C1 segment of cervical spinal cord (tissue), 14 donors: ENCODE measurements at places on chromosomes 7 and 10.

- no peak for DNase-seq
These were observed 2.1 kb downstream of the ENTPD7 start for GRCh38 chr10:99661377-99661763.

- DNase-seq = no peak
These were observed 102.2 kb downstream of the HDAC9 start for GRCh38 chr7:18597754-18598153.

- DNase-seq = no peak
These were observed 285.2 kb upstream of the FZD8 start for GRCh38 chr10:35927341-35927740.

DNA sequence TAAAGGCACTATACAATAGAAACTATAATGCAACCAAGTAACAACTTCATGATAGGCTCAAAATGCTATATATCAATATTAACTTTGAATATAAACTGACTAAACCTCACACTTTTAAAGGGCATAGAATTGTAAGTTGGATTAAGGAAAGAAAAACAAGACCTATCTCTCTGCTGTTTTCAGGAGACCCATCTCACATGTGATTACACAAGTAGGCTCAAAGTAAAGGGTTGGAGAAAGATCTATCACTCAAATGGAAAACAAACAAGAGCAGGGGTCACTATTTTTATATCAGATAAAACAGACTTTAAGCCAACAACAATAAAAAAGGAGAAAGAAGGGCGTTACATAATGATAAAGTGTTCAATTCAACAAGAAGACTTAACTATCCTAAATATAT lies 155.5 kb downstream of the CDK14 start:
- no peak for DNase-seq

DNA sequence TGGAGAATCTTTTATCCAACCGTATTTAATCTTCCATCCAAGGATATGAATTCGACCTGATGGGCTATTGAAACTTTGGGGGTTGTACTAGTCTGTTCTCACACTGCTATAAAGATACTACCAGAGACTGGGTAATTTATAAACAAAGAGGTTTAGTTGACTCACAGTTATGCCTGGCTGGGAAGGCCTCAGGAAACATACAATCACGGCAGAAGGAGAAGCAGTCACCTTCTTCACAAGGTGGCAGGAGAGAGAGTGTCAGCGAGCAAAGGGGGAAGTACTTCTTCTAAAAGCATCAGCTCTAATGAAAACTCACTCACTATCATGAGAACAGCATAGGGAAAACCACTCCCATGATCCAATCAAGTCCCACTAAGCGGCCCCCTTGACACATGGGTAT lies 43.8 kb downstream of the EPDR1 start:
- DNase-seq = no peak

DNA sequence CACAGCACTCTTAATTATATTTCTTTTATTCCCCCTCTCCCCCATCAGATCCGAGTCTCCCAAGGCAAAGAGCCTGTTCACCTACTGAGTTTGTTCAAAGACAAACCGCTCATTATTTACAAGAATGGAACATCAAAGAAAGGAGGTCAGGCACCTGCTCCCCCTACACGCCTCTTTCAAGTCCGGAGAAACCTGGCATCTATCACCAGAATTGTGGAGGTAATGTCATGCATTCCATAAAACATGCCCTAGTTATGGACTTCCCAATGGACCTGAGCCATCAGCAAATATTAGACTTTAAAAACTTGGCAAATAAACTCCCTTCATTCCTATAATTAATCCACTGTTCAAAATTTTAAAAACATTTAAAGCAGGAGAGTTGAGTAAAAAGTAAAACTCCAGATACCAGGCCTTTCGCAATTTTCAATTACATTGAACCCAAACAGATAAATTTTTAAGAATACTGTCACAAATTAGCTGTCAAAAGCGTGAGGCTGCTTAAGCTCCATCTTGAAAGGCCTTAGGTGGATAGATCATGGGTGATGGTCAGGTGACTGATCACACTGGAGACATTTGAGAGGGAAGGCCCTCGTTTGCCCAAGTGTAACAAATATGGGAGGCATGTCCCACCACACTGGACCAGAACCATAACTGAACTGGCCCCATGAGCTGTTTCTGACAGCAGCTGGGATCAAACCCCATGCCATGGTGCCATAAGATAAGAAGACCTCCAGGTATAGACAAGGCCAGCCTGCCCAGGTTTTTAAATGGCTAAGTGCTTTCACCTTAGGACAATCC lies 46.9 kb upstream of the ARL4A start:
- no peak for DNase-seq

GRCh38 chr7:133702078-133702477 lies 425.1 kb upstream of the LRGUK start:
- DNase-seq = no peak

- DNase-seq = no peak
These were observed 158.9 kb upstream of the GPR26 start for GRCh38 chr10:123507298-123507697.

GRCh38 chr7:151844071-151844824 lies 32.7 kb downstream of the PRKAG2 start:
- DNase-seq = no peak

- DNase-seq = no peak
These were observed 286 bp downstream of the SP8 start for GRCh38 chr7:20786421-20786778.
